ENCODE measurements at places on chromosomes 3 and 15.

- DNase-seq = no peak
These were observed 74.6 kb downstream of the EPHA3 start for GRCh38 chr3:89182056-89182455.

DNA sequence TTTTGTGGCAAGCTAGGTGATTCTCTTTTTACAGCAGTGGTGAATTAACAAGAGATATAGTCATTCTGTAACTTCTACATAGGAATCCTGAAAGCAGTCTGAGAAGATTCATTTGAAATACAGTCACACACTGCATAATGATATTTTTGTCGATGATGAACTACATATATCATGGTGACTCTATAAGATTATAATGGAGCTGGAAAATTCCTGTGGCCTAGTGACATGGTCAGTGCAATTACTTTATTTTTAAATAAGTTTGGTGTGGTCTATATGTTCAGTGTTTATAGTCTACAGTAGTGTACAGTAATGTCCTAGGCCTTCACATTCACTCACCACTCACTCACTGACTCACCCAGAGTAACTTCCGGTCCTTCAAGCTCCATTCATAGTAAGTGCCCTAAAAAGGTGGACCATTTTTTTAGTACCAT is 511.4 kb upstream of the MCTP2 start:
- no peak for DNase-seq

DNA sequence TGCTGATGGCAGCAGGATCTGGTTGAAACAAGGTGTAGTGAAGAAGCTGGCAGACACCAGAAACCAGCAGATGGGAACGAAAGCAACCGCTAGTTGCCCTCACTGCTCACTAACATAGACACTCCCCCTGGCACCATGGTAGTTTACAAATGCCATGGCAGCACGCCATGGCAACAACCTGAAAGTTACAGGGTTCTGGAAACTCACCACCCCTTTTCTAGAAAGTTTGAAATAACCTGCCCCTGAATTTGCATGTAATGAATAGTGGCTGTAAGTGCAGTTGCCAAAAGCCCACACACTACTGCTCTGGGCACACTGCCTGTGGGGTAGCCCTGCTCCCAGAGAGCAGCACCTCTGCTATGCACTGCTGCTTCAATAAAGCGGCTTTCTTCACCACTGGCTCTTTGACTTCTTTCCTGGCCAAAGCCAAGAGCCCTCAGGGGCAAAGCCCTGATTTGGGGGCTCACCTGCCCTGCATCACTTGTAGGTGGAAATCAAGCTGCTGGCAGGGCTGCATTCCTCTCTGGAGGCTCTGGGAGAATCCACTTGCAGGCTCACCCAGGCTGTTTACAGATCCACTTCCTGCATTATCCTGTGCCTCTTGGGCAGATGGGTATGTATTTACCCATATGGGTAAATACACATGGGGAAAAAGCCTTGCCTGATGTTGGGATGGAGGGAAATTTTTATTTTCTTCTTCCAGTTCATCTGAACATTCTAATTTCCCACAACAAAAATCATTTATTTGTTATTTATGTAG is 2.0 kb upstream of the GP9 start:
- peak; percentile 19 for DNase-seq

- DNase-seq = no peak
These were observed 34.0 kb upstream of the TNFAIP8L3 start for GRCh38 chr15:51128701-51129100.

- no peak for DNase-seq
These were observed 14.9 kb downstream of the MINDY4B start for GRCh38 chr3:150890295-150890694.

- DNase-seq = peak; percentile 47
These were observed 2.2 kb downstream of the LRCH3 start for GRCh38 chr3:197793247-197793646.

DNA sequence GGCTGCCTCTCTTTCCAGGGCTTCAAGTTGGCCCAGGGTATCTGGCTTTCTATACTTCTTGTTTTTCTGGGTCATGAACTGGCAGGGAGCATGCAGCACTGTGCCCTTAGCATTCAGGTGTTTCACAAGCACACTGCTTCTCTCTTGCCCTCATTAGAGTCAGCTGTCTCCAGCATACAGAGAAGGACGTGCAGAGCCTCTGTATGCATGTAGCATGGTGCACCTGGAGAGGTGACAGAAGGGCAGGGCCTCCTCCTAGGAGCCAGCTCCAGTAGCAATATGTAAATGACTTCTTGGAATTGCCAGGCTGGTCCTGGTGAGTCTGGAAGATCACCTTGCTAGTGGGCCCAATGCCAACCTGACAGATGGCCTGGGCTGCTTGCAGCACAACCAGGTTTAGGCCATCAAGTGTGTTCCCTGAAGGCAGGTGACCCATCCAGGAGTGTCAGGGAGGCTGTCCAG is 44.8 kb upstream of the ATP2C1 start:
- no peak for DNase-seq

DNA sequence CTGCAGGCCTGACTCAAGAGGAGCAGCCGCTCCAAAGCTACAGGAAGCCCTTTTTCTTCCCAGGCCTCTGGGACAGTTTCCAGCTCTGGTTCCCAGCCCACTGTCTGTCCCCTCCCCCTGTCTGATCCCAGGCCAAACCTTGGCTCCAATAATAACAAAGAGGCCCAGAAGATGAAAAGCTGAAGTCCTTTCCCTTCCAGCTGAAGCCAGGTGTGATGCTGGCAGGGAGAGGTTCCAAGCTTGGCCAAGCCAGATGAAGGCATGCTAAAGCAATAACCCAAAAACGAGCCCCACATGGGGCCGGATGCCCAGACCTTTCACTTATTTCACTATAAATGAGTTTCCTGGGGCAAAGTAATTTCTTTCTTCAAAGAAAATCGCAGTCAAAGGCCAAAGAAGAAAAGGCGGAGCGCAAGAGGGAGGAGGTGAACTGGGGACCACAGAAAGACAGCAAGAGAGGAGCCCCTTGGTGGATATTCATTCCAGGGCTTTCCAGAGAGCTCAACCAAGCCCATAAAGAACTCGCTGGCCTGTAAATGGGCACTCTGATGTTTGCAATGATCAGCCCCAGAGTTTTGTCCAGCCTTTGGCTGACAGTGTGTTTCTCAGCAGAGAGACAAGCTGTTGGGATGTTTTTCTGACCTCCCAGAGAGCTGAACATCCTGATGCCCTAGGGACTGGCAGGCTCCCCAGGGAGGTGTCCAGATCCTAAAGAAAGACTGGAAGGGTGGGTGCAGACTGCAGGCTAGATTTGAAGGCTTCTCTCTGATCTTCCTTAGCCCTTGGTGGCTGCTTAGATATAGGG is 157.6 kb downstream of the UACA start:
- DNase-seq = no peak
